ENCODE measurements at places on chromosomes 3 and 15. TPM values are rescaled to one million over a fixed set of nuclear protein-coding genes. Genes with fewer than 3 reads are reported as not detected.

DNA sequence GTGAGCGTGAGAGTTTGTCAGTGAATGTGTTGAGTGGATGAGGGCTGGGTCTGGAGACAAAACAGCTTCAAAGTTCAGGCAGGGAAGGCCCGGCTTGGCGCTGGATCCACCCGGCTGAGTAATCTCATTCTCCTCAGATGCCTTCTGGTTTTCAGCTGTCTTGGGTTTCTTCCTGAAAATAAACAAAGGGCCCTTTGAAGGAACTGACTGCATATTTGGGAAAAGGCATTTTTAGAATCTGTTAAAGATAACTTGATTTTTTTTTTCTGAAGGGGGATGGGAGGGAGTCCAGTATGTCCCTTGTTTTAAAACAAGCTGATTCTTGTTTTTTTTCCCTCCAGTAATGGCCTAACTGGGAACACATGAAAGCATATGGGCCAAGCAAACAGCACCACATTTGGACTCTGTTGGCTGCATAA lies 86.4 kb downstream of the TIGIT start:
- peak; percentile 88 for DNase-seq

DNA sequence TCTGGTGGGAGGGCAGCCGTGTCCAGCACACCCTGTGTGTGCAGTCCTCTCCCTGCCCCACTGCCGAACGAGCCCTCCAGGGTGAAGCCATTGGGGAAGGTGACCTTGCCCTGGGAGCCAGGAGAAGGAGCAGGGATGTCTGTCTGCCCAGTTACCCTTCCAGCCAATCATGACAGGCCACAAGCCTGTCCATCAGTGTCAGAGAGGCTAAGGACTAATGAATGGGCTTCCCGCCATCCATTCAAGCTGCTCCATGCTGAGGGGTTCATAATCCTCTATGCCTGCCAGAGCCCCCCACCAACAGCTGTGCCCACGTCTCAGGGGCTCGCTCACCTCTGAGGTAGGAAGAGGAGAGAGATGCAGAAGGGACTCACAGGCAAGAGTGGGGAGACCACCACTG lies 15.2 kb downstream of the ALS2CL start:
- DNase-seq = no peak

EPHA6 gene
- total RNA-seq = 0.70 TPM

NDN gene
- total RNA-seq = 37.7 TPM

LRRC2 gene
- 122 TPM for total RNA-seq

DNA sequence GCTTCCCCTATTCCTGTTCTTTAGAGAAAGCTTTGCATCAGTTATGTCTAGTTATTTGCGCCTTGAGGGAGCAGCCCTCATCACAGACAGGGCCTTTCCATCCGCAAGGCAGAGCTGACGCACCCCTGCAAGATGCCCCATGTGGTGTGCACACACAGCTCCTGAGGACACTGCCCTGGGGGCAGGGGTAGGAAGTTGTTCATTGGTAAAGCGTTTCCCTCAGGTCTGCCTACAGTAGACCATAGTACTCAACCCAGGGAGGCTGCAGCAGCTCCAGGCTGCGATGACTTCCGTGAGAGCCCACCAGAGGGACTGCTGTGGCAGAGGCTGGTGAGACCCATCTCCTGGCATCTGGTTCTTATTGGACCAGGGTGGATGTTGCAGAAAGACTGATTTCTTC lies 55.1 kb upstream of the PLXNA1 start:
- DNase-seq = no peak

DNA sequence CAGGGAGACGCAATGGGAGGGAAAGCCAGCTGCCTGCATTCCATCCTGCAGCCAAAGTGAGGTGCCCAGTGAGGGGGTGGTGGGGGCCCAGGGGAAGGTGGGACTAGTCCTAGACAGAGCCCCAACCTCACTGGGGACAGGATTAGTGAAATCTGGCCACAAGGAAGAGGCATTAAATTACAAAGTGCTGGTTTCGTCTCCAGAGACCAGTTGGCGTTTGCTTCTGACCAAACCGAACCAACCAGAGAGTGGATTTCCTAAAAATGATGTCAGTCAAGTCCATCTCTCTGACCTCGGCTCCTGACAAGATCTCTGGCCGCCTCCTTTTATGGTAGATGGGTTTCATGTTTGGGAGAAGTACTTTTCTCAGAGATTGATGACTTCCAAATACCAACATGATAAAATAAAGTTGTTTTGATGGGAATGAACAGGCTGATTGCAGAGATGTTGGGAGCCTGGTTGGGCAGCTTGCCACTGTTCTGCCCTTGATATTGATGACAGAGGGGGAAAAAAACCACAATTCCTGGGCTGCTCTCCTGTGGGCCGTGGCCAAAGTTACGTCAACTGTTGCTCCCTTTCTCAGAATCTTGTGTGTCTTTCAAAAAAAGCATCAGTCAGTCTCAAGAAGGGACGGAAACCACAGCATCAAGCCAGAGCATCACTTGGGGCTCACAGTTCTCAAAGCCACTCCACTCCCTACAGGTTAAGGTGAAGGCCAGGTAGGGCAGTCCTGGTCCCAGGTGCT lies 24.6 kb downstream of the ITGA11 start:
- DNase-seq = no peak

DNA sequence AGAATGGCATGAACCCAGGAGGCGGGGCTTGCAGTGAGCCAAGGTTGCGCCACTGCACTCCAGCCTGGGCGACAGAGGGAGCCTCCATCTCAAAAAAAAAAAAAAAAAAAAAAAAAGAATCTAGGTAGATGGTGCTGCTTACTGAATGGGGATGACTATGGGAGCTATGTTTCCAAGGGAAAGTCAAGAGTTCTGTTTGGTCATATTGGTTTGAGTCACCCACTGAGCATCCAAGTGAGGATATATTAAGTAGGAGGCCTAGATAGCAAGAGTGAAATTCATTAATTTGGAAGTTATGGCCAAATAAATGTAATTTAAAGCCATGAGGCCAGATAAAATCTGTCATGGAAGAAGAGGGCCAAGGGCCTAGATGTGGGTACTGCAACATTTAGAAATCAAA lies 9.0 kb upstream of the UACA start:
- no peak for DNase-seq

DNA sequence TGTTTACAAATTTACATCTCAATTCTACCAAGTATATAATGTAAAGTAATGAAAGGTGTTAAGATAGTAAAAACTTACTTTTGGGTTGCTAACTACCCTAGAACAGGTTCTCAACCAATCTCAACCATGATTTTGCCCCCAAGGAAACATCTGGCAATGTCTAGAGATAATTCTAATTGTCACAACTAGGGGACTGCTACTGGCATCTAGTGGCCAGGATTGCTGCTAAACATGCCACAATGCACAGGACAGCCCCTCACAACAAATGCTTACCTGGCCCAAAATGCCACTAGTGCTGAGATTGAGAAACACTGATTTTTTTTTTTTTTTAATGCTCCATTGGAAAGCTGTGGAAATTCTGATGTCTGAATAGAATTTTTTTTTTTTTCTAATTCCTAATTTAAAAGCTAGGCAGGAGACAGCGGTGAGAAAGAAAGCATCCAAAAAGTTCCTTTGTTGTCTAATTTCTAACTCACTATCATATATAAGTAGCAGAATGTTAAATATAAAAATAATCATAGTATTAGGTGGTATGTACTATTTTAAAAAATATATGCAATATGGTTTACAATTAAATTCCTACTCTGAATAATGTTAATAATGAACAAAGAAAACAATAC lies 81.5 kb downstream of the TJP1 start:
- no peak for DNase-seq

DNA sequence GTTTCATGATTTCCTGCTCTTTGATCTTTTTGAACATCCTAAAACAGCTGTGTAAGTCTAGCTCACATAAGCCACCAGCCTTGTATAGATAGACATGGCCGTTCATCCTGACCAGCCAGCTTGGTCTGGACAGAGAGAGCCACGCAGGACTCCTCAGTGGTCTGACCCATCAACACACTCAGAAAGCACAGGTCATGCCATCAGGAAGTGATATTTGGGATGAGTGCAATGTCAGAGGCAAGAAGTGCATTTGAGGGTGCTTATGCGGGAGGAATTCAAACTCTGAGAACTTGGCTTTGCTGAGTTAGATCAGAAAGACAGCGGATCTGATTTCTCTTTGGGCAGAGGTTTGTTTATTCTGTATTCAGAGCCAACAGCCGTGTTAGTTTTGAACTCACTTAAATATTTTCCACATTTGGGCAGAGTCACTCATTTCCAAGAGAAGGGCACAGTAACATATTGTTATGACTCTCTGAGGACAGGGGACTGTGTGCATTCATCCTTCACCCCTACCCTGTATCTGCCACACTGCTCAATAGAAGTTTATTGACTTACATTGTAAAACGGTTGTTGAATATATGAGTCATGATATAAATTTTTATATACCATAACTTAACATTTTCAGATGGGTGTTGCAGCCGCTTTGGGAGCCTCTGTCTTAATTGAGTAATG lies 225.3 kb upstream of the LYSMD4 start:
- no peak for DNase-seq

EDEM1 gene
- 7.4 TPM for total RNA-seq

DNA sequence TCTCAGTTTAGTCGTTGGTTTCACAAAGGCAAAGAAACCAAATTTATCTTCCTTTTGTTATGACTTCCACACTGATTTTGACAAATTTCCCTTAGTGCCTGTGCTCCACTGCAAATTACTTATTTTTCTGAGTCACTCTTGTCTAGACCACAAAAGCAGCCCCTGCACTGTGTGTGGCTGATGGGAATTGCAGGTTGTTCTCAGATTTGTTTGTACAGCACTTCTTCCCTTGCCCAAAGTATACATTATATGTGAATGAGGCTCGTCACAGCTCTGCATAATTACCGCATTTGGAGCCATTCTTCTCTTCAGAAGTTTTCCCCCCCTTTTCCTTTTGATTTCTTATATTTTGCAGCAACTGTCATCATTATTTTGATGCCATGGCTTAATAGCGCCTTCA lies 354.2 kb upstream of the IL12A start:
- DNase-seq = no peak

DNA sequence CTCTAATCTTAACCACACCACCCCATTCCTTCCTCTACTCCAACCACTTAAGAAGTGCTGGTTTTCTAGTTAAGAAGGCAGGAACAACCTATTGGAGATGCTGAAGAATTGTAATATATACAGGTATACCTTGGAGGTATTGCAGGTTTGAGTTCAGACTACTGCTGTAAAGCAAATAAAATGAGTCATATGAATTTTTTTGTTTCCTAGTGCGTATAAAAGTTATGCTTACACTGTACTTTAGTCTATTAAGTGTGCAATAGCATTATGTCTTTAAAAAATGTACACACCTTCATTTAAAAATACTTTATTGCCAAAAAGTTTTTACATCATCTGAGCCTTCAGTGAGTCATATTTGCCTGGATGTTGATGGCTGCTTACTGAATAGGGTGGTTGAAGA lies 22.5 kb downstream of the TOPAZ1 start:
- DNase-seq = no peak

DNA sequence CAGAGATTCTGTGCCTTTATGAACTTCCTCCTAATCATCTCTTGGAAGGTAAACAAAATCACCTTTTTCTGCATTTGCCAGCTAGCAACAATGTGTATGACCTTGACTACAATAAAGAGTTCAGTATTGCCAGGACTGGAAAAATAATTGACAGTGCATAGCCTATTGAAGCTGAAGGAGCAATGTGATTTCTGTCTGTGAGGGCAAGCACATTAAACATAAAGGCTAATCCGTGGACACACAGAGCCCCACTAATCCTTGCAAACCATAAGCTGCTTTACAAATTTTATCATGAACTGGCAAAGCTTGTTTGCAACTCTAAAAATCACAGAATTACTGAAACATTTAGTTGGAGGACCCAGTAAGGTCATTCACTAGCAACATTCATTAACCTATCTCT lies 563.8 kb downstream of the PYDC2 start:
- DNase-seq = no peak

Data from Right ventricle myocardium superior (tissue), 1 donor.